ENCODE measurements at places on chromosomes 6 and 20. TPM values are rescaled to one million over a fixed set of nuclear protein-coding genes. Genes with fewer than 3 reads are reported as not detected.

GRCh38 chr6:45679631-45680030 is 301.9 kb upstream of the SUPT3H start:
- no peaks in the 10 kb centered on the region for H3K36me3 ChIP-seq
- peaks cover 6% of the 10 kb centered on the region for H3K4me1 ChIP-seq
- no peak overlapping the region for H3K4me3 ChIP-seq
- no peaks in the 10 kb centered on the region for H3K27me3 ChIP-seq

Gene PPP1R3D
- total RNA-seq: 7.6 TPM

DNA sequence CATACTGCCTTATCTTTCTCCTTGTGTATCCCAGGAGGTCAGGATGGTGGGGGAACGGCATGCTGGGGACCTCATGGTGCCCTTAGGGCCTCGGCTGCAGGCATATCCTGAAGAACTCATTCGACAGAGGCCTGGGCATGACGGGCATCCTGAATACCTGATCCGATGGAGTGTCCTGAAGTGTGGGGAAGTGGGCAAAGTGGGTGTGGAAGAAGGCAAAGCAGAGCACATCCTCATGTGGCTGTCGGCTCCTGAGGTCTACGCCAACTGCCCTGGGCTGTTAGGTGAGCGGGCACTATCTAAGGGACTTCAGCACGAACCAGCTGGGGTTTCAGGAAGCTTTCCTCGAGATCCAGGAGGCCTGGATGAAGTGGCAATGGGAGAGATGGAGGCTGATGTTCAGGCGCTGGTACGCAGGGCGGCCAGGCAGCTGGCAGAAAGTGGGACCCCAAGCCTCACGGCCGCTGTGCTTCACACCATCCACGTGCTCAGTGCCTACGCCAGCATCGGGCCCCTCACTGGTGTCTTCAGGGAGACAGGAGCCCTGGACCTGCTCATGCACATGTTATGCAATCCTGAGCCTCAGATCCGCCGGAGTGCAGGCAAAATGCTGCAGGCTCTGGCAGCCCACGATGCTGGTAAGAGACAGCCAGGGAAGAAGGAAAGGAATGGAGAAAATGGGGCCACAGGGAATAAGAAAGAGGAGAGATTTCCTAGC is 2.4 kb downstream of the CUL9 start:
- H3K27ac ChIP-seq: no peak overlapping the region
- no peak overlapping the region for H3K4me3 ChIP-seq
- no peaks in the 10 kb centered on the region for H3K36me3 ChIP-seq
- peaks cover 2% of the 10 kb centered on the region for H3K4me1 ChIP-seq

Gene HLA-DQB1
- 13.8 TPM for total RNA-seq

Gene PI16
- total RNA-seq: 1.7 TPM

Gene KCNK5
- 77.0 TPM for total RNA-seq

DNA sequence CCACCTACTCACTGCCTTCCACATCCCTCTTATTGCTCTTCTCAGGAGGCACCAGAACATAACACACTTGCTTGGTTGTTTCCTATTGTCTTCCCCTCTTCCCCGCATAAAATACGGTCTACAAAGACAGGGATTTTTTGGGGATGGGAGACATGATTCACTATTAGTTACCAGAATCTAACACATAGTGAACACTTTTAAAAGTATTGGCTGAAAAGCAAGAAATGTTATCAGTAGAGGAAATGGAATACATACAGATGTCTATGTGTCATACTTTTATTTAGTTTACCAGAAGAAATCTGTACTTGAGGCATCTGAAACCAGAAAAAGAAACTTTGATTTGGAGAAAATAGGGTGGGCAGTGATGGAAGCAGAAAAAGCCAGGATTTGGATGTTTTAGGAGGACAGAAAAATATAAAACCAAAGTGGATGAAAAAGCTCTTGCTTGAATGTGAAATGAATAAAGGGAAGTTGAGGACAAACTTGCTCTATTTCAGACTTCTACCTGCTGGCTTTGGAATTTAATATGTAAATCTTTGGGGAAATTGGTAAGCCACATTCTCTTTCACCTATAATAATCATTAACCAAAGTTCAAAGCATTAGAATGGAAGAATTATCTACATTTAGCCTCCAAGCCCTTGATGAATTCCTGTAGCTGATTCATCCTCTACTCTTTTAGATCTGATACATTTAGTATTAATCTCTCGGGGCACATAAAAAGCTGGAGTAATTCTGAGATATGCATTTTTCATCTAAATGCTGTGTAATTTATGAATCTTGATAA is 82.6 kb downstream of the DOK5 start:
- no peak overlapping the region for H3K27ac ChIP-seq
- no peaks in the 10 kb centered on the region for H3K4me1 ChIP-seq
- no peak overlapping the region for H3K4me3 ChIP-seq
- H3K36me3 ChIP-seq: no peaks in the 10 kb centered on the region

DNA sequence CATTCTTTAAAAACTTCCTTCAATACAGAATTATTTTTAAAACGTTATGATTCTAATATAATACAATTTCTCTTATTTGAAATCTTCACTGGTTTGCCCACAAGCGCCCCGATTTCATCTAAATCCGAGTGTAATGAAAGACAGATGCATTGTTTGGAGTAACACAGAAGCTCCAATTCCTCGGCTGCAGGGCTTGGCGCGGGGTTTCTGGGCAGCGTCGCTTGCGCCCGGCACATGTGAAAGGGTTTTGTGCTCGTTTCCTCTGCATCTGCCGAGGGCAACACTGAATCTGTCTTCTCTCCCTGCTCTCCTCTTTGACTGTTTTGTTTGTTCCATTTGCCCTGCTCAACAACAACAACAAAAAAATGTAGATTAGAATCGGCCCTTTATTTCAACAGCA is 248.6 kb upstream of the QKI start:
- no peaks in the 10 kb centered on the region for H3K4me1 ChIP-seq
- H3K36me3 ChIP-seq: no peaks in the 10 kb centered on the region
- no peak overlapping the region for H3K4me3 ChIP-seq
- no peak overlapping the region for H3K27ac ChIP-seq
- DNase-seq: no peak

DNA sequence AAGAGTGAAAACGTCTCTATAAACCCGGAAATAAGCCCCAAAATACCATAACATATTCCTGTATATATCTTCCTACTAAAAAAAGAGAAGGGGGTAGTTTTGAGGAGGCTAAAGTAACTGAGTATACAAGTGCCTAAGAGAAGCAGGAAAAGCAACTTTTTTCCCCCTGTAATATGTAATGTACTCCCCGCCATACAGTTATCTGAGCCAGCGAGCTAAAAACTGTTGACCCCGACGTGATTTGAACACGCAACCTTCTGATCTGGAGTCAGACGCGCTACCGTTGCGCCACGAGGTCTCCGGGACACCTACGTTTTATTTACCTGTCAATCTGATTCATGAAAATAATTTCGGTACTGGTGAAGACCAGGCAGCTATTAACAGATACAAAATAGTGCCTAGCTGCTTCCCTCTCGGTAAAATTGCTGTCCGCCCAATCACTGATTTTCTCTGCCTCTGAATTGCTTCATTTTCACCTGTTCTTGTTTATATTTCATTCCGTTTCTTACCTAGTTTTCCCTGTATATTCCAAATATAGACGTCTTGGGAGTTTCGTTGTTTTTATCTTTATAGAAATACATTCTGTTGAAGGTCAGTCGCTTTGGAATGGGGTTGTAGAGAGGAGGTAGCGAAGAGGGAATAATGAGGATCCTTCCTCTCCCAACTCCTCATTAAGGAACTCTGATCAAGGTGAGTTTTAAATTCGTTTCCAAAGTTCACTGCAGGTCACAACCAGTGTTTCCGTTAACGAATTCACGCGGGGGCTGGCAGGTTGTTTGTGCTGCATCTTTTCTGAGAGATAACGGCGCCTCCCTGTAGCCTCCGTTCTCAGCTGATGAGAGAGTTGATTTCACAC is 33.6 kb upstream of the BTN3A2 start:
- no peaks in the 10 kb centered on the region for H3K4me1 ChIP-seq
- peak; percentile 66 for DNase-seq
- H3K36me3 ChIP-seq: no peaks in the 10 kb centered on the region
- no peak overlapping the region for H3K27ac ChIP-seq

GRCh38 chr6:139474145-139475108 is 100.0 kb upstream of the CITED2 start:
- no peak for DNase-seq
- peak overlapping the region; percentile 53 for H3K4me3 ChIP-seq
- no peaks in the 10 kb centered on the region for H3K27me3 ChIP-seq
- H3K36me3 ChIP-seq: no peaks in the 10 kb centered on the region
- H3K27ac ChIP-seq: peak overlapping the region; percentile 63

GRCh38 chr6:97176468-97176867 is 106.5 kb downstream of the MMS22L start:
- H3K27me3 ChIP-seq: no peaks in the 10 kb centered on the region
- H3K4me1 ChIP-seq: no peaks in the 10 kb centered on the region
- no peak overlapping the region for H3K27ac ChIP-seq
- no peaks in the 10 kb centered on the region for H3K36me3 ChIP-seq
- no peak overlapping the region for H3K4me3 ChIP-seq
- no peak for DNase-seq

GRCh38 chr6:140052736-140053729 is 678.6 kb upstream of the CITED2 start:
- no peaks in the 10 kb centered on the region for H3K36me3 ChIP-seq
- H3K4me3 ChIP-seq: no peak overlapping the region
- no peaks in the 10 kb centered on the region for H3K27me3 ChIP-seq
- H3K27ac ChIP-seq: no peak overlapping the region
- peak; percentile 24 for DNase-seq

DNA sequence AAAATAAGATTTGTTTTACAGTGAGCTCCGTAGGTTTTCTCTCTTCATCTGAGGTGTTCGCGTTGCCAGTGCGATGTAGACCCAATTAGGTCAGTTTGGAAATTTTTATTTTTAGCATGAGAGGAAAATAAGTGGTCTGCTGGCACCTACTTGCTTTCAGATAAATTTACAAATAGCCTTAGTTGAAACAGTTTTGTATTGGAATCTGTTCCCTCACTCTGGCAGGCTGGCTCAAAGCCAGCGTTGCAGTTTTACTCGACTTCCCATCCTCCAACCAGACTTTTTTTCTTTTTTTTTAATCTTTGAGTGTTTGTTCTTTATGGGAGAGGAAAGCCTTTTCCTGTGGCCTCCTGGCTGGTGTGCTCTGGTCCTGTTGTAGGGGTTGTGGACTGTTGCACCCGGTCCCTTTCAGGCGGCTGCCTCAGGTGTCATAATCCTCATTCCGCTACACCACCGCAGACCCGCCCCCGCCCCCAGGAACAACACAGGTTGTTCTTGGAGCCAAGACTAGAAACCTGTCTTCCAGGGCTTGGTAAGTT is 46.7 kb downstream of the TIAM2 start:
- H3K27me3 ChIP-seq: no peaks in the 10 kb centered on the region
- no peak overlapping the region for H3K27ac ChIP-seq
- no peaks in the 10 kb centered on the region for H3K36me3 ChIP-seq
- DNase-seq: no peak
- no peaks in the 10 kb centered on the region for H3K4me1 ChIP-seq
- H3K4me3 ChIP-seq: no peak overlapping the region

Gene TMEM244
- not detected for total RNA-seq
